ENCODE measurements at places on chromosomes 6 and 20.

- no peak for DNase-seq
Observed at GRCh38 chr6:45532721-45533210, 155.0 kb upstream of the SUPT3H start.

DNA sequence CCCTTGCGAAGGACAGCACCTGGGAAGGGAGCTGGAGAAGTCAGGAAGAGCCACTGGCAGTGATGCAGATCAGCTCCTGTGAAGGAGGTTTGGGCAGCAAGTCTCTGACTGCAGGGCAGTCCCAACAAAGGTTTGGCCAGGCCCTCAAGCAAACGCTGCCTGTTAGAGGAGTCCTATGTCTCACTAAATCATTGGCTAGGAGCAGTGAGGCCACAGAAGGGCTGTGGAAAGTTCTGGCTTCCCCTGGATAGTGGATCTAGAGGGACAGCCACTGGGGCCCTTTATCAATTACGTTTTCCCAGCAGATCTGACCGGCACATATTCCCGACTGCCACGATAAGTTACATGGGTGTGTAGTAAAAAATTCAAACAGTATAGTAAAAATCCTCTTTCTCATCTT lies 2.5 kb downstream of the TTPAL start:
- DNase-seq = no peak

- no peak for DNase-seq
Observed at GRCh38 chr6:67221226-67221625, 1413.9 kb upstream of the ADGRB3 start.

DNA sequence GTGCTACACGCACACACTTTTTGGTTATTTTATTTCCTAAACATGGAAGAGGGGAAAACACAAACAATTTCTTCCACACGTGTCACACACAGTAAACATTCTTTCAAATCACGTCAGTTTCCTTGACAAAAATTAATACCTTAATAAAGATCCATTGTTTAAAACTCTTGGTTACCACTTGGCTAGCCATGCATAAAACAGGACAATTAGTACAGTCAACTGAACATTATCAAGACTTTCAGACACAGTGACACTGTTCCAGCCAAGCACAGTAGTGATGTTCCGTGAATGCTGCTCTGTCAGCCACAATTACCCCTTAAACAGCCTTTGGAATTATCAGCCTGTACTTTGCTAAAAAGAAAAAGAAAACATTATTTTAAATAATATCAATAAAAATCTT lies 50.8 kb downstream of the GMDS start:
- DNase-seq = no peak

DNA sequence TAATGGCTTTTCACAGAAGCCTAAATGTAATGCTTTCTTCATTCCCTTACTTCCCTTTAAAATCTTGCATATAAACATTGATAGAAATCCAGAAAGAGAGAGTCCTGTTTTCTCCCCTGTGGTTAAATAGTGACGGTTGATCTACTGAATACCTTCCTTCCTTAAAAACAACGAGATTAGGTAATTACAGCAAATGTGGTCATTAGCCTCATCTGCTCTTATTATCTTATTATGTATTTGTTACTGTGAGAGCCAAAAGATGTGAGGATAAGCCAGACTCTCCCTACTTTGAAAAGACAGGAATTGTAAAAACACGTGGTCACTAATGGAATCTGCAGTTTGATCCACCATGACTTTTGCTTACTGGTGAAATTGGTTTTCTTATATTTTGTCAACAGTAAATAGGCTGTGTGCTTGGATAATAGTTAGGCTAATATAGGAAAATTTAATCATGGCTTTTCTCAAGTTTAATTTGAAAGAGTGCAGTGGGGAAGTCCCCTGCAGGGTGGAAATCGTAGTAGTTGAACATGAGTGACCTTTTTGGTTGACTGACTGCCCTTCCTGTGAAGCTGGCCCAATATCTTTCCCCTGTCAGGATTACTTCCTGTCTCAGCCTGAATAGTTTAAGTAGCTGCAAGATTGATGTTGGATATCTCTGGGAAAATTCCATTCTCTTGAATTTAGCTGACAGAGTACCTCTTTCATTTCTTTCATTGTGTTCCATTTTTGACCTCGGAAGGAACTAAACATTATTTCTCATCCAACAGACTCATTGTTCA lies 62.8 kb downstream of the JARID2 start:
- no peak for DNase-seq

GRCh38 chr6:90420500-90420899 lies 123.9 kb upstream of the BACH2 start:
- no peak for DNase-seq

- no peak for DNase-seq
Observed at GRCh38 chr6:37376078-37376743, 22.4 kb downstream of the RNF8 start.

DNA sequence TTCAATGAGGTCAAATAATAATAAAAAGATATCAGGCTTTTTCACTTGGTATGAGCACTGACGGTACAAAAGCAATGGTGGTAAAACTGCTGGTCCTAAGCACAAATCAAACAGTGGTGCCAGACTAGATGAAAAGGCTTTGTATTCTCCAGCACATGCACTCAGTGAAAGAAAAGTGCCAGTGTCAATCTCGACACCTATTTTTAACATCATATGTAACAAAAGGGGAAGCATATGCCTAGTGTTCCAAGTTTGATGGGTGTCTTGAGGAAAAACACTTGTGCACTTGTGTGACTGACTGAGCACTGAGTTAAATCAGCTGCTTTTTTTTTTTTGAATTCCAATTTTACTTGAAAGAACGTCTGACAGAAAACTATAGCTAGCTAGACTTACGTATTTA lies 27.3 kb downstream of the MED23 start:
- no peak for DNase-seq

GRCh38 chr20:11270566-11270965 lies 596.8 kb upstream of the JAG1 start:
- DNase-seq = no peak

- peak; percentile 22 for DNase-seq
Observed at GRCh38 chr6:16089232-16090062, 39.4 kb upstream of the MYLIP start.

- DNase-seq = no peak
Observed at GRCh38 chr6:52570291-52570700, 6.6 kb downstream of the TRAM2 start.

GRCh38 chr6:40419377-40419776 lies 167.8 kb downstream of the LRFN2 start:
- DNase-seq = no peak

DNA sequence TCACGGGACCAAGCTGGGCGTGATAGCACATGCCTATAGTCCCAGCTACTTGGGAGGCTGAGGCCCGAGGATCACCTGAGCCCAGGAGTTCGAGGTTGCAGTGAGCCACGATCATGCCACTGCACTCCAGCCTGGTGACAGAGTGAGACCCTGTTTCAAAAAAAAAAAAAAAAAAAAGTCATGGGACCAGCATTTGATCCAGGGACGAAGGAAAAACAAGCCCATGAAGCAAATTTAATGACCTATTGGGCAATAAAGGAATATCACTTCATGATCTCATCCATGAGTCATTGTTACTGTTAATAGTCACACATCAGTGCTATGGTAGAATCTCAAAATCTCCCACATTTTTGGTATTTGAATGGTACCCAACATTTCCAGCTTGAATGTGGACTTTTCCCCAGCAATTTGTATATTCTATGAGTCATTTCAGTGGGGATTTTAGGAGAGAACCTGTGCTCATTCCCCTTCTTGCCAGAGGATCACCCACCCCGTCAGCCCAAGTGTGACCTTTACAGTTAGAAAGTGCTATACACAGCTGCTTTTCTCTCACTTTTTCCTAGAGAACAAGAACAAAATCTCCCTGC lies 8.5 kb upstream of the SOD2 start:
- DNase-seq = no peak

- DNase-seq = no peak
Observed at GRCh38 chr6:6694368-6694780, 105.9 kb downstream of the LY86 start.

DNA sequence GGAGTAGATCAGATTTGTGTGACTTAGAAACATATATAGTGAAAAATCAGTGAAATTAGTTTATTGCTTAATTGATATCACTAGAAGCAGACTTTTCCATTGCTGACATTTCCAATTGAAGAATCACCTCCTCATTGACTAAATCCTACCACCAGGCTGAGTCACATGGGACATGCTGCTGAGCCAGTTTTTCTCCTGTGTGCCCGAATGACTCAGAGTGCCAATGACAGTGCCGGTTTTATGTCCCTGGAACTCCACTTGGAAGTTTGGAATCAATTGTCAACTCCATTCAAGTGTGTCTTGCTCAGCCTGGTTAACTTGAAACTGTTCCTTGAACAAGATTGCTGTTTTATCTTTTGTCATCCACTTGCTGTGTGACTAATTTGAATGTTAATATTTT lies 316.1 kb upstream of the PRDM1 start:
- no peak for DNase-seq

DNA sequence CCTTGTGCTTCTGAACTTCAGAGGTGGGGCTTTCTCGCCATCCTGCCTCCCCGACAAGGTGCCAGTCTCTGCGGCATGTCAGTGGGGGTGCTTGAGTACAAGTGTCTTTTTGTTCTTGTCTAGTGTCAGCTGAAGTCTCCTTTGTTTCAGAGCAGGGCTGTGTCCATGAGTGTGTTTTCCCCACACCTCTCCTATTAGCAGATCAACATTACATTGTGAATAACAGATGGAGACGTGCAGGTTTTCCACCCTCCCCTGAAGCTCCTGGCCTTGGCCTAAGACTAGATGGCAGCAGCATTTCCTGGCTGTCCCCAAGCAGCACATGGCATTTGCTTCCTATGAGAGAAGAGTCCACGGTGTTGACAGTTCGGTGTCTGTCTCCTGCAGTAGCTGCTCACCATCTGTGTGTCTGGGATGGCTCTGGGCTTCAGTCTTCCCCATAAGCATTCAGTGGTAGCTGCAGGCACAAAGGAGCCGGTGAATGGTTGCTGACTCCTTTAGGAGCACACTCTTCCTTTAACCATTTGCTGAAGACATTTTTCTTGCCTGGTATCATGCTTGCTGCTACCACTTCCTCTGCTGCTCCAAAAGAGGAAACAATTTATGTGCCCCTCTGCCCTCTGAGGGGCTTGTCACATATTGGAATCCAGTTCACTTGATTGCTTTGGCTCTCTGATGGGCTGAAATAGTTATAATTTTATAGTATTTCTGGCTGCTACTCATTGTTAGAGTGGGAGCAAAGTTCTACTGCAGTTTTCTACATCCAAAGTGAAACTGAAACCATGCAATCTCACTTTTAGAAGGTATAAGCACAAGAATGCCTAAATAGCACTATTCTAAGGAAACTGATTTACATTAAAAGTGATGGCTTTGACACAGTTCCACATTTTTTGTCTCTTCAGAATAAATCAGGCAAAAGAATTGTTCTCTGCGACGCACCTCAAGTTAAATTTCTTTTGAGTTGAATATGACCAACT lies 913.0 kb downstream of the C6orf118 start:
- no peak for DNase-seq

- DNase-seq = no peak
Observed at GRCh38 chr6:144158133-144158532, 7.8 kb downstream of the STX11 start.

DNA sequence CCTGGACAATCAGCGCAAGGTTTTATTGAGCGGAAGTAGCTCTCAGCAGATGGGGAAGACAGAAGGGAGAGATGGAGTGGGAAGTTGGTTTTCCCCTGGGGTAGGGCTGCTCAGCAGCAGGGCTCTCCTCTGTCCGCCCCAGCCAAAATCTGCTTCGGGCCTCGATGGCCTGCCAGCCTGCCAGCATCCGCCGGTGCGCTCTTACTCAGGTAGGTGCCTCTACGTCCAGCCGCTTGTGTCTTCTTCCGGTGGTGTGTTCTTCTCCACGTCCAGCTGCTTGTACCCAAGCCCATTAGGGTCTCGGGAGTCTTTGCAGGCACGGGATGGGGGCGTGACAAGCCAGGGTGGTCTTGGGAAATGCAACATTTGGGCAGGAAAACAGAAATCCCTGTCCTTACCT lies 1340.0 kb upstream of the MAP3K7 start:
- no peak for DNase-seq

DNA sequence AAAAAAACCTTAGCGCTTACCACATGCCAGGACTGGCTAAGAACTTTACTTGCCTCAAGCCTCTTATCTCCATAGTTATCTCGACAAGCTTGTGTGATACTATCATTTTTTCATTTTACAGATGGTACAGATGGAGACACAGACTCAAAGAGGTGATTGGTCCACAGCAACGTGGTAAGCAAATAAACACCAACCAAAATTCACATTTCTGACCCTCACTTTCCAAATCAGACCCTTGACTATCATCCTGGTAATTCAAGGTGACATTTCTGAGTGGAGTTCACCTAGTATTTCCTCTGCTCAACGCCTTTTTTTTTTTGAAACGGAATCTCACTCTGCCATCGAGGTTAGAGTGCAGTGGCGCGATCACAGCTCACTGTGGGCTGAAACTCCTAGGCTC lies 25.9 kb upstream of the ILRUN start:
- no peak for DNase-seq

DNA sequence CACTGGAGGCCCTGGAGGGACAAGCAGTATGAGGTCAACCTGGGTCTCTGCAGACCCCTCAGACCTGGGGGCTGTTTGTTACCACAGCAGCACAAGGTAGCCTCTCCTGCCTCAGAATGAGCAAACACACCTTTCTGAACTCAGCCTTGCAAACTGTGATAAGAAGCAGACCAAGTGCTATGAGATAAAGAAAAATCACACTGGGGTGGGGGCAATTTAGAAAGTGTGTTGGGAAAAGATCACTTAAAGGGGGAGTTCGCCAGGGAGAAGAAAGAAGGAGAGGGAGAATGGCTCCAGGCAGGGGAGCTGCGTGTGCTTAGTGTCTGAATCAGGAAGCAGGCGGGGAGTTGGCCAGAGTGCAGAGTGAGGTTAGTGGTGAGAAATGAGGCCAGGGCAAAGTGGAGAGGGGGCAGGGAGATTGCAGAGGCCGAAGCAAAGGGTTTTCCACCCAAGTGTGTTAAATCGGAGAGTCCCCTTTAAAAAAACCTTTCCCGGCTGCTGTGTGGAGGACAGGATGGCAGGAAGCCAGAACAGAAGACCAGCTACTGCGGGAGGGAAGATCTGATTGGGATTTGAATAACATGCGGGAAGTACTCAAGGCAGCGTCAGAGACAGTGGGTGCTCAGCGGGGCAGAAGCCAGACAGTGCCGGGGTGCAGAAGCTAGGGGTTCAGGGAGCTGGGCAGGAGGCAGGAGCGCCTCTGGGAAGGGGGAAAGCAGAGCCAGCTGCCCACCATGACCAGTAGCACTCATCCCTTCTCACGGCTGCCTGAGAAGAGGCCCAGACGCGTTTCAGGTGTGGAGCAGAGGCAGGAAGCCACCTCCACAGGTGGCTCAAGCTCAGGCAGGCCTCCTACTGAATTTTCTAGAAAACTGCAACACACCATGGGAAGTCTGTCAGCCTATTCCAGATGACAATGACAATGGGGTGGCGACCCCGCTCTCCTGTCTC lies 9.0 kb downstream of the ADA start:
- peak; percentile 36 for DNase-seq

DNA sequence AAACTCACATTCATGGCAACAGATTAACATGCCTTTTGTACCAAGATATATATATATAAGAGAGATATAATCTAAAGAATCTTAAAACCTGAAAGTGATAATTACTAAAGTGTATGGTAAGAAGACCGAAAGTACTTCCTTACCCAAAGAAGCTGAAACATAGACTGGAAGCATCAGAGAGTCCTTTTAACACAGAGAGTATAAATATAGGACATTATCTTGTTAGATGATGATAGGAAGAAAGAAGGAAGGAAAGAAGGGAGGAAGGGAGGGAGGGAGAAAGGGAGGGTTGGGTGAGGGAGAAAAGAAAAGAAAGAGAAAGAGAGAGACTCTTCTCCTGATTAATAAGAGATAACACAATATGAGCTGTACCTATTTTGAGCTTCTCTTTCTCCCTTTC lies 68.2 kb downstream of the PHIP start:
- no peak for DNase-seq

- DNase-seq = no peak
Observed at GRCh38 chr6:112749673-112750072, 402.5 kb downstream of the RFPL4B start.

GRCh38 chr6:37667050-37667814 lies 30.5 kb downstream of the MDGA1 start:
- DNase-seq = no peak

Measured in activated CD4-positive, alpha-beta T cell treated with anti-CD3 and anti-CD28 coated beads, Interleukin-2, Interleukin-4, amounts not matched to agents 100 ng/mL and 50 ng/mL, durations not matched to agents 16 hours and 8 hours (primary cell).